ENCODE measurements at places on chromosomes 6 and 20.
A peak's percentile ranks its signal among the peaks of the same experiment; 100 is the strongest.

- DNase-seq: no peak
Observed at GRCh38 chr6:11389977-11390376, 147.6 kb upstream of the TMEM170B start.

DNA sequence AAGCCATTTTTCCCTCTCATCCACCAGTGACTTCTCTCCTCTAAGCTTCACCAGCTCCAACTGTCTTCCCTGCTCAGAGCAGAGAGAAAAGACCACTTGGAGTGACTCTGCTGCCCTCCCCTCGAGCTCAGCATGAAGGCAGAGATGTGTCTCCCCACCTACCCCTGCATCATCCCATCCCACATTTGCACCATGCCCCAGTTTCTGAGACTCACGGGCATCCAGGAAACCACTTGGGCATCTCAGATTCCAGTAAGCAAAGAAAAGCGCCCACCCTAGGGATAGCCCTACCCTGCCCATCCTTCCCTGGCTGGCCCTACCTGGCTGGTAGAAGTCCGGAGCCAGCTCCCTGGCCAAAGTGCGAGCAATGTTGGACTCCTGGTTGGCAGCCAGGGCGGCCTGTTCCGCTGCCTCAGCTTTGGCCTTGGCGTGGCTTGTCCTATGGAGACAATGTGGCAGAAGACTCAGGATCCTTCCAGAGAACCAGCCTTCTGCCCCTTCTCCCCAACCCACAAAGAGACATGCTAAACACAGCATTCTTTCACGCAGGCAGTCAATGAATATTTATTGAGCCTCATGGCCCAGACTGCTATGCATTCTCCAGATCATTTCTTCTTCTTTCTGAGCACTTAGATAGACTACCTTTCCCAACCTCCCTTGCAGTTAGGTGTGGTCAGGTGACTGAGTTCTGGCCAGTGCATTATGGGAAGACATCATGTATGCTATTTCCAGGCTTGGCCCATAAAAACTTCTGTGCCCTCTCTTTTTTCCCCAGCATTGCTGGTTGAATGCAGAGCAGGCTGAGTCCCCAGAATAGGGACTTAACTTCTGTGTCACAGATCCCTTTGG lies 68.6 kb downstream of the JPH2 start:
- no peak for DNase-seq

- DNase-seq: no peak
Observed at GRCh38 chr6:36247693-36248092, 22.2 kb upstream of the PNPLA1 start.

DNA sequence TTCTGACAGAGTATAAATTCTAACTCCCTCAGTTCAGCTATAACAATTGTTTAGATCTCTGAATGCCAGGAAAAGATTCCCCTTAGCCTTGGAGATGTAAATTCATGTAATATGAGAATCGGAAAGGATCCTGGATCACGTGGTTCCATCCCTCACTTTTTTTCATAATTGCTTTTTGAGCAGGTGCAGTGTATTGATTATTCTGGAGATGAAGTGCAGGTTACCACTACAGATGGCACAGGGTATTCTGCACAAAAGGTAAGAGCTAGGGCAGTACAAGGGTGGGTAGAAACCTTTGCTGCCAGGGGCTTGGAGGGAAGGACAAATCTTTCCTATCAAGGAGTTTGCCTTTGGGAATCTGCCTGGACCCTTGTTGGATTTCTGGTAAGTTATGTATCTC lies 52.7 kb downstream of the KDM1B start:
- no peak for DNase-seq

DNA sequence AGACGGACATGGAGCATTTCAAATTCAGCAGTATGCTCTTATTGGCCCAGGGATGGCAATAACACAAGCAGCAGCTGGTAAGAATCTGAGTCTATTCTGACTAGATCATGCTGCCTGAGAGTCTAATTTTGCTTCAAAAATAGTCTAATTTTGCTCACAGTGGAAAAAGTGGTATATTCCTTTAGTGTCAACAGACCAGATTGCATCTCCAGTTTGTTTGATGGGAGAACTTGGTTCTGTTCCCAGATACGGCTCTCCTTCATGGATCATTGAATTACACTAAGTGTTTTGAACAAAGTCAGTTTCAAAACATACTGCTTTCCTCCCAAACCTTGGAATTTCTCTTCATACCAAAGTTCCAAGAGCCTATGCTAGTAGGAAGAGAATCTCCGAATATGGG lies 586.1 kb downstream of the RNF144B start:
- DNase-seq: no peak

GRCh38 chr6:28980852-28981430 lies 24.2 kb downstream of the ZNF311 start:
- peak; percentile 11 for DNase-seq

- no peak for DNase-seq
Observed at GRCh38 chr20:23425129-23425528, 3.8 kb upstream of the NAPB start.

GRCh38 chr6:91802431-91802830 lies 1215.6 kb upstream of the MAP3K7 start:
- DNase-seq: no peak

DNA sequence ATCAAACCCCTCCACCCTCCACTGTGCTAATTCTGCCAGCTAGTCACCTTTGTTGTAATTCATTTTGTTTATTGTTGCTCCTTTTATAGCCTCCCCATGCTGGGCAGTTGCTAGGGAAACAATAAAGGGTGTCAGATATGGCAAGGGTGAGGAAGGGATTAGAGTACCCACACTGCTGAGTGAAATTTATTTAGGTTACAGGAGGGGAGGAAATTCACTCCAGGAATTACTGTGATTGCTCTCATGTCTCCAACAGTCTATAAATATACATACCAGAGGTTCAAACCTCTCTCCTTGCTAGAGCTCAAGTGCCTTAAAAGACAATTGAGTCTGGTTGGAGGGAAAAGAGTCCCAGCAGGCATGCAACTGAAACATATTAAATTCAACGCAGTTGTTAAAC lies 90.6 kb upstream of the ADGRF1 start:
- DNase-seq: no peak

DNA sequence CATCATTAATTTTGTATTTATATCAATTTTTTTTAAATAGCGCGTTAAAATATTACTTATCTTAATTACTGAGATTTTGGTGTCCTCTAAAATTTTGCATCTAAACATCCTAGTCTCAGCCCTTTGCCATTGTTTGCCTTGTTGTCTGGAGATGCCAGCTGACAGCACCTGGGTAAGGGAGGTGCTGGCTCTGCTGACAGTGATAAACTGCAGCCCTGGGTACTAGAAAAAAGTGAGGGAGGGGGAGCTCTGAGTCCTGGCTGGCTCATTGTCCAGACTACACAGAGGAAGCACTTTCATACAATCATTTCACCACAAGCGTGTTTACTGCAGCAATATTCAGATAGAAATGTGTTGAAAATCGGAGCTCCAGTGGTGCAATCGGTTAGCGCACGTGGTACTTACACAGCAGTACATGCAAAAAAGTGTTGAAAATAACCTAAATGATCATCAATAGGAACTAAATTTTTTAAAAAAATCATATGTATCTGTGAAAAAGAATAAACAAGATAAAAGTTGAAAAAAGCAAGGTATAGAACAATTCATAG lies 18.5 kb upstream of the UBR2 start:
- DNase-seq: no peak

- DNase-seq: no peak
Observed at GRCh38 chr20:2032168-2032567, 38.3 kb upstream of the PDYN start.

- no peak for DNase-seq
Observed at GRCh38 chr6:73728548-73729205, 32.7 kb downstream of the CD109 start.

GRCh38 chr20:49387581-49387939 lies 94.9 kb downstream of the KCNB1 start:
- DNase-seq: no peak

DNA sequence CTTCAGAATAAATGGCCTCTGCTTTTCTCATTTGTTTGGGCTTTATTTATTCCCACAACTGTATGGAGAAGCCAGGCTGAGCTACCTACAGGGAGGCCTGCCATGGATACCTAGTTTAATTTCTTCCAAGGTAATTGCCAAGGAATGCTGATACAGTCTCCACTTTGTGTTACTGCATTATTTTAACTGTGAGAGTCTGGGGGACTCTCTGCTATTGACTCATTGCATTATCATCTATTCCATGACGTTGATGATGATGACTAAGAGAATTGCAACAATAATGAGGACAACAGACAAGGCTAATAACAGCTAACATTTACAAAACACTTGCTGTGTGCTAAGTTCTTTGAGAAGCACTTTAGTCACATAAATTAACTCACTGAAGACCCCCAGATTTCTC lies 88.3 kb upstream of the COL21A1 start:
- DNase-seq: no peak

DNA sequence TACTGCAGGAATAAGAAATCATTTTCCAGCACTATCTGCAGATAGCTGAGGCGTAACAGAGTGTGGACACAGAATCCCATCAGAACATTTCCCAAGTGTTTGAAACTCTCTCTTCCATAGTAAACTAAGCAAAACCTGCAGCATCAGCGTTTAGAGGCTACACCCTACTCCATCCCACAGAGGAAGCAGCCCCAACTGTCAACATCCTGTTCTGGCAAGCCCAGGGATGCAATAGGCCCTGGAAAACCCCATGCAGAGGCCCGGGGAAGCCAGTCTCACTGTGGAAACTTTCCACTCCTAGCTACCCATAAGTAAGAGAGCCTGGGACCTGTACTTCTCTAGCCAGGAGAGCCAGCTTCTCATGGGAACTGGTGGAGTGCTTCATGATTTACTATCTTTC lies 129.4 kb downstream of the LY86 start:
- no peak for DNase-seq

DNA sequence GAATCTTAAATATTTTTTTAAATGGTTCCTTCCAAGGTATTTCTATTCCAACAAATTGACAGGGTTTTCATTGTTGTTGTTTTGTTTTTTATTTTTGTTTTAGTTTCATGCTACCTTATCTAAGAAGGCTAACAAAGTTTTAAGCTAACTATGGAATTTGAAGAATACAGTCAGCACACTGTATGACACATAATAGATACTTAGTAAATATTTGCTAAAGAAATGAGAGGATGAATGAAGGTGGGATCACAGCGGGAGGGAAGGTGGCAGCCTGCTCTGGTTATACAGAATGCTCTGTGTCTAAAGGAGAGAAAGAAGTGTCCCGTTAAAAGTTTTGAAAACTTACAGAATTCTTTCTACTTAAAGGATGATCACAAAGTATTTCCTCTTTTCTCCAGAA lies 43.7 kb upstream of the DST start:
- no peak for DNase-seq

GRCh38 chr20:40738976-40739375 lies 49.9 kb upstream of the MAFB start:
- DNase-seq: no peak

DNA sequence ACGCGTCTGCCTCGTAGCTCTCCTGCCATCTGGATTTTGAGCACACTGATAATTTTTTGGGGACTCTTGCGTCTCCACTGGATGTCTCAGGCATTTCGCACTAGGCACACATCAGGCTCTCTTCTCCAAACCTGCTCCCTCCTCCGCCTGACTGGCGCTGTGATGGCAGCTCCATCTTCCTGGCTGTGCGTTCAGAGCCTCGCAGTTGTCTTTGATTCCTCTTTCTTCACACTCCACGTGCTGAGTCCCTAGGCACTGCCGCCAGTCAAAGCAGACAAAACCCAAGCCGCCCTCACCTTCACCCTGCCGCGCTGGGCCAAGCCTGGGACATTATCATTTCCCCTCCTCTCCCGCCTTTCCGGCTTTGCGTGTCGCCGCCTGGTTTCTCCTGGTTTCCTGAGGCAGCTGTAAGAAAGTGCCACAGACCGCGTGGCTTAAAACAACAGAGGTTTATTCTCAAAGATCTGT lies 778 bp downstream of the PSMG4 start:
- DNase-seq: peak; percentile 9

DNA sequence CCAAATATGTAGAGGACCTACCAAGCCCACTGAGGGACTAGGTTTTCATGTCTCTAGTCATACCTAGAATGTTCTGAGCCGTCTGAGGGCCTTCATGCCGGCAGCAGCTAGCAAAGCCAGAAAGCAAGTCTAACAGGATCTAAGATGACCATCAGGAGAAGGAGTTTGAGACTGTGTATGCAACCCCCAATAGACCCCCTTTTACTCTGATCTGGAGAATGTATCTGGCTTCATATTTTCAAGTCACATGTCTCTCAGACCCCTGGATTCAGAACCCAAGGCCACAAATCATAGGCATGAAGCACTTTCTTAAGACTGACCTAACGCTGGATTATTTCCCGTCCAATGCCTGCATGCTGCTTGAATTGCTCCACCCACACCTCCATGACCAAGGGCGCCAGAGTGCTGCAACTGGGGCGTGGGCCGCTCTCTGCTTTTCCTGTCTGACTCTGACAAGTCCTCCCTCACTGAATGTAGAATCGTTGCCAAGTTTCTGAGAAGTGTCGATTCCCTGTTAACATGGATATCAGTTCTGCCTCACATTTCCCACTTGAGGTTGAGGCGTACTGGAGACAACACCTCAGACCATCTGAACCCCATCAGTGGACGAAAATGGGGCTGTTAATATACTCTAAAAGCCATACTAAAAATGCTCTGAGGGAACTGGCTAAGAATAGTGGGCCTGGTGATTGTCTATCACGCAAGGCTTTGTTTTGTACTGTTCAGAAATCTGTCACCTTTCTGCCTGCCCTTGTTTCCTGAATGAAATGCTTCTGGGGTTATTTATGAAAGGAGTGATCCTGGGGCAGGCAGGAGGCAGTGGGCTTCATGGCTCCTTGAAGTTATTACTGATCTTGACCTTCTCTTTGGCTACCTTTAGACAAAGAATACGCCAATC lies 23.9 kb upstream of the ASXL1 start:
- DNase-seq: peak; percentile 58

GRCh38 chr6:14277405-14277930 lies 159.9 kb downstream of the CD83 start:
- DNase-seq: no peak

- no peak for DNase-seq
Observed at GRCh38 chr6:37125774-37126492, 44.0 kb upstream of the PIM1 start.

GRCh38 chr6:160036790-160037206 lies 67.9 kb downstream of the IGF2R start:
- DNase-seq: no peak

DNA sequence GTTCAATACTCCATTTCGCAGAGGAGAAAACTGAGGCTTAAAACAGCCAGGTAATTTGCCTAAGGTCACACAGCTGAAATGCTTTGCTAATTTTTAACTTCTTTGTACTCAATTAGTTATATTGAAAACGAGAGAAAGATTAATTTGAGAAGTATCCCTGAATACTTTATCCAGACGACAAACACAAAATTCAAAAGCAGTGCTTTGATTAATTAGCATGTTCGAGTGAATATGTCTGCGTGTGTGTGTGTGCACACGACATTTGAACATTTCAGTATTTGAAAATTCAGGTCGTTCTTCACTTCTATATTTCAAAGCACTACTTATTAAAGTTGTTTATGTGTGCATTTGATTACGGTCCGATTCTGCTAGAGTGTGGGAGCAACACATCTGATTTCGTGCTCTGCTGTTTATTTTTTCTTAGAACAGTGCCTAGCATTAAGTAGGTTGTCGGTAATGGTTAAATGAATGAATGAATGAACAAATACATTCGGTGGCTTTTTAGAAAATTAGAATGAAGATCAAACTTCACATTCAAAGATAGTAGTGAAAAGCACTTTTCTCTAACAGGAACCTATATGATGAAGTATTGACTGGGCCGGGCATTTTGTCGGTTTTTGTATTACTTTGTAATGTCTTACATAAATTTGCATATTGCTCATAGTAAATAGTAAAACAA lies 36.9 kb upstream of the SYNCRIP start:
- no peak for DNase-seq

GRCh38 chr20:7195704-7196103 lies 428.2 kb downstream of the BMP2 start:
- DNase-seq: no peak

All from CD4-positive, alpha-beta T cell treated with Interleukin-6 at 100 ng/mL for 8 hours (primary cell).